ENCODE measurements at places on chromosomes 7 and 10.

DNA sequence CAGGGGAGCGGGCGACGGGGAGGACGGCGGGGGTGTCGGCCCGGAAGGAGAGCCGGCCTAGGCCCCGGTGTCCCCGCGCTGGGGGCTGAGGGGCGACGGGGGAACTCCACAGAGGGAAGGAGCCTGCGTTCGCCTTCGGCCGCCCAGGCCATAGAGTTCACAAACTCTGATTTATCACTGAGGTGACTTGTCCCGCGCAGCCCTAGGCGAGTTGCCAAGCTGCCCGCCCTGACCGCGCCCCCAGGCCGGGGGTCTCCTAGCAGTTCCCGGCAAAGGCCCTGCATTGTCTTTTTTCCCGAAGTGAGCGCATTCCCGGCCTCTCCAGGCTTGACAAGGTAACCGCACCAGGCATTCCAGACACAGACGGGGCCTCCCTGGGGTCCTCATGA lies 2.9 kb upstream of the NKX6-2 start:
- no peak for DNase-seq

GRCh38 chr7:42180806-42181205 lies 56.2 kb downstream of the GLI3 start:
- no peak for DNase-seq

- DNase-seq: no peak
These were observed 21.3 kb downstream of the BTBD16 start for GRCh38 chr10:122292376-122292775.

DNA sequence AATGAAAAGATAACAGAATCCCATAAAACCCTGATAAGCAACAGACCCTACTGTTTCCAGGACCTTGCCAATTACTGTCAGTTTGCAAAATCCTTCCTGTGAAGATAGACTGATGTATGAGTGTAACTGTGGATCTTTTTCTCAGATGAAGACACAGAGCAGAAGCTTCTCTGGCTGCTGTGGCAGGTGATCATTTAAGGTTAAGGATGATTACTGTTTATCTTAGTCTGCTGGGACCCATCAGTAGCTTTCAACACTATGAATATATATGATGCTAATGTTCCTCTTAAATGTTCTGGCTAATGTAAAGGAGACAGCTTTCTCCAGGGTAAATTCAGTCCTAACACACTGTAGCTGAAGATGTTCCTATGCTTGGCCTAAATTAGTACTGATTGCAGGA lies 56.0 kb upstream of the CTTNBP2 start:
- no peak for DNase-seq

- DNase-seq: no peak
These were observed 127.9 kb upstream of the EEPD1 start for GRCh38 chr7:36025190-36025589.

DNA sequence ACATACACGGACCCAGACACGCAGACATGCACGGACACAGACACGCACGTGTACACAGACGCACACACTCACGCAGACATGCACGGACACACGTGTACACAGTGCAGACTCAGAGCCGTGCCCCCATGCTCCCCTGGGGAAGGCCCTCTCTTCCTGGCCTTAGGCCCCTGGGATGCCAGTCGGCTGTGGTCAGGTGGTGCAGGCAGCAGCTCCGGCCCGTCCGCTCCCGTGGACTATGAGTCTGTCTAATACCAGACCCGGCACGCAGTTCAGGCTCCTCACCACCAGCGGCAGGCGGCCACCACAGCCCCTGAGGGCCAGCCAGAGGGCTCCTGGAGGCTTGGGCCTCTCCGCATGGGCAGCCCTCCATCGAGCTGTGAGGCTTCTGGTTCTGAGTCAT lies 52.0 kb upstream of the NKX6-2 start:
- no peak for DNase-seq

DNA sequence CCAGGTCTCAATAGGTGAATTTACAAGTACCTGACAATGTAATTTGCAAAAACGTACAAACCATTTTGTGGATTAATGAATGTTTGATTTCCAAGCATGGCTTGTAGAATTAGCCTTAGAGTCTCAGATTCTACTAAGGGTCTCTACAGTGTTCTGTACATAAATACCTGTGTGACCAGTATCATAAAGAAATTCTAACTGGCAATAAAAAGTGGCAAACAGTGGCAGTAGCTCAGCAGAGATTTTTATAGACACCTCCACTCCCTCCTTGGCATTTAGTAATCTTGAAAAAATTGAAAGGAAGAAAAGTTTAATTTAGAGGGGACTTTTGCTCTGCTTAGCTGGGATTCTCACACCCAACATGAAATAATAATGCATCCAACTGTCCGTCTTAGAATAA lies 220.8 kb downstream of the POU6F2 start:
- no peak for DNase-seq
